ENCODE measurements at places on chromosomes 6 and 20. TPM values are rescaled to one million over a fixed set of nuclear protein-coding genes. Genes with fewer than 3 reads are reported as not detected.
A peak's percentile ranks its signal among the peaks of the same experiment; 100 is the strongest.

DNA sequence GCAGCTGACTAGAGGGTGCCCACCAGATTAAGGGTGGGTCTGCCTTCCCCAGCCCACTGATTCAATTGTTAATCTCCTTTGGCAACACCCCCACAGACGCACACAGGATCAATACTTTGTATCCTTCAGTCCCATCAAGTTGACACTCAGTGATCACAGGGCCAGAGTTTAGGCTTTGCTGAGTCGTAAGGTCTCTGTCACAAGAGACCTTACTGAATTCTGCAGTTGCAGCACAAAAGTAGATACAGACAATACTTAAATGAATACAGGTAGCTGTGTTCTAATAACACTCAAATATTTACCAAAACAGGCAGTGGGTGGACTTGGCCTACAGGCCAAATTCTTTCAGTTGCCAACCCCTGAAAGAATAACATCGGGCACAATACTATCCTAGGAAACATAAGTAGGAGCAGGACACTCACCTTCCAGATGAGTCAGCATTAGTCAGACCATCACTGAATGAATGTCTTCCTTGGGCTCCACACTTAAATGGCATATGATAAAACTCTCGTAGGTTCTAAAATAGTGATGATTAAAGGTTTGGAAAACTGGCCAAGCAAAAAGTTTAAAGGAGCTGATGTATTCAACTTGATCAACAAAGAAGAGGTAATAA is 190.0 kb downstream of the UBE3D start:
- no peak for DNase-seq

DNA sequence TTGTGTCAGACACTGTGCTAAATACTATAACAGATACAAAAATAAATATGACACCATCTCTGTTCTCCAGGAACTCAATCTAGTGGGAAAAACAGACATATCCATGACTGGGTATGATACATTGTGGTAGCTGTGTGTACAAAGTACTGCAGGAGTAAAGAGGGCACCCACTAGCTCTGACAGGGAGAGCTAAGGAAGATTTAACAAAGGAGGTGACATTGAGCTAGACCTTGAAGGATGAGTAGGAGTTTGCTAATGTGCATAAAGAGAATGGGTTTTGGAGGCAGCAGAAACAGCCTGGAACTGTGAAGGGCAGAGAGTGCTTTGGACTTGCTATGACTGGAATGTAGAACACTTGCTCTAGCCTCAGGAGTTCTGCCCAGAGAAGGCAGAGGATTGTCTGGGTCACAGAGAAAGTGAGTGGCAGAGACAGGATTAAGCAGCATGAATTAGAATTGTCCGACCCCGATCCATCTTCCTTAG is 14.4 kb downstream of the MMP24 start:
- DNase-seq: no peak

DNA sequence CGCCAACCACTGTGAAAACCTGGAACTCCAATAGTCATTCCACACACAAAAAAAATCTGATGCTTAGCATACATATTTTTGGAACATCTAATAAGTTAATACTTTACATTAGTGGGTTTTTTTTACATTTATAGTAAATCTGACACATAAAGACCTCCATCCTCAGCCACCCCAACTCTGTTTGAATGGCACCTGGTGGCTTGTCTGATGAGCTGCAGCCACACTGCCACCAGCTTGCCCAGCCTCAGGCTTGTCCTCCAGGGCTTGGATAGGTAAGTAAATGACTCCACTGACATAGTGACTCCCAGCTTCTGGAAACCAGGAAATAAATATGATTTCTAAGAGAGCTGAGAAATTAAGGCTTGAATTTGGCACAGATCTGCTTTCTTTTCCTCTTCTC is 71.5 kb downstream of the ZNF133 start:
- DNase-seq: no peak

DNA sequence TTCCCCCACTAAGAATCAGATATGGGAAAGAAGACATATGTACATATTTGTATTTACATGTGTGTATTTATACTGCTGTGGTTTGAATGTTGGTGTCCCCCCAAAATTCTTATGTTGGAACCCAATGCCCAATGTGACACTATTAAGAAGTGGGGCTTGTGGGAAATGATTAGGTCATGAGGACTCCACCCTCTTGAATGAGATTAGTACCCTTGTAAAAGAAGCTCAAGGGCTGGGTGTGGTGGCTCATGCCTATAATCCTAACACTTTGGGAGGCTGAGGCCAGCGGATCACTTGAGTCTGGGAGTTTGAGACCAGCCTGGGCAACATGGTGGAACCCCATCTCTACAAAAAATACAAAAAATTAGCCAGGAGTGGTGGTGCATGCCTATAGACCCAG is 3.9 kb upstream of the SMIM13 start:
- no peak for DNase-seq

GRCh38 chr6:64932486-64932885 is 774.5 kb downstream of the EYS start:
- no peak for DNase-seq

- no peak for DNase-seq
Measured at GRCh38 chr6:158172001-158172400, 3.9 kb downstream of the GTF2H5 start.

DNA sequence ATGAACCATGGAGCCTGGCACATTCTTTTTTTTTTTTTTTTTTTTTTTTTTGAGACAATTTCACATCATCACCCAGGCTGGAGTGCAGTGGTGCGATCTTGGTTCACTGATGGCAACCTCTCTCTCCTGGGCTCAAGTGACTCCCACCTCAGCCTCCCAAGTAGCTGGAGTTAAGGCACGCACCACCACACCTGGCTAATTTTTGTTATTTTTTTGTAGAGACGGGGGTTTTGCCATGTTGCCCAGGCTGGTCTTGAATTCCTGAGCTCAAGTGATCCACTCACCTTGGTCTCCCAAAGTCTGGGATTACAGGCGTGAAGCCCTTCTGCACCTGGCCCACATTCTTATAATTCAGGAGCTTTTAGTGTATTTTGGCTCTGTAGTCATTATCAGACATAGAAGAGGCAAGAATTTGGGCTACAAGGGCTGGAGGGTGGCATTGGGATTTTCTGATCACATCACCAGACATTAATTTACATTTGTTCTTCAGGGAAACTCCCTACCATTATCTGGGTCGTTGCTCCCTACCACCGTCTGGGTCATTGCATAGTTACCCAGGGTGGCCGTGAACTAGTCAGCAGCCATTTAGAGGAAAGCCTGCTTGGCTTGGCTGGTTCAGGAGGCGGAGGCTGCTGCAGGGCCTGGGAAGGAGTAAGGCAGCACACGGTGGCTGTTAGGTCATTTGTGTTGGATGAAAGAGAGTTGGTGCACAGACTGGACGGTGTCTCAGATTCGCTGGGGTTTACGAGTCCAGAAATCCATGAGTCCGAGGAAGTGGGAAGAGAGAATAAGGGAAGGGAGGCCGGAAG is 17.6 kb downstream of the ARID1B start:
- DNase-seq: no peak

DNA sequence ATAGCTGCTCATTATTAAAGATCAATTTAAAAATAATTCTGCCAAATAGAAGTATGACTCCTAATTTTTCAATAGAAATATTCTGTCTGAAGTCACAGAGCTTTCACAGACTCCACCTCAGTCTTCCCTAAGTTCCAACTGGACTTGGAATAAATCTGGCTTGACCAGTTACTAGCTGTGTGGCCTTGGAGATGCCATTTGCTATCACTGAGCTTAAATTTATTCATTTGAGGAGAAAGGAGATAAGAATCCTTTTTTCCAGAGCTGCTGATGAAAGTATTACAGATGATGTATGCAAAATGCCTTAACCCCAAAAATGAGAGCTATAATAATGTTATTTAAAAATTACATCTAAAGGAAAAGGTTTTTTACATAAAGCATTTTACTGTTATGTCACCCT is 125.0 kb downstream of the GJA1 start:
- no peak for DNase-seq

DNA sequence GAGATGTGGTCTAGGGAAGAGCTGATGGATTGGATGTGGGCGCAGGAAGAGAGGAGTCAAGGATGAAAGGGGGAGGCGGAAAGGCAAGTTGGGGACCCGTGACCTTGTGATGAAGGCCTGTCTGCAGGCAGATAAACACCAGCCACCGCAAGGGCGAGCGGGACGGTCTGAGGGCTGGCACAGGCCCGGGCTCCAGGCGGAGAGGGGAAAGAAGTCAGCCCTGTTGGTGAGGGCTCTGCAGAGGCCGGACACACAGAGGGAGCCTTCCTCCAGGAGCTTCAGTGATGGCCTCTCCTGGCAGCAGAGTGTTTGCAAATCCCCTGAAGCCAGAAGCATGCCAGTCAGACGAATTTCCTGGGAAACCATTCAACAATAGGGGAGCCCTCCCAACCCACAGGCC is 112.2 kb downstream of the ZDHHC14 start:
- DNase-seq: no peak

- no peak for DNase-seq
Measured at GRCh38 chr6:55250400-55250799, 76.1 kb downstream of the HCRTR2 start.

DNA sequence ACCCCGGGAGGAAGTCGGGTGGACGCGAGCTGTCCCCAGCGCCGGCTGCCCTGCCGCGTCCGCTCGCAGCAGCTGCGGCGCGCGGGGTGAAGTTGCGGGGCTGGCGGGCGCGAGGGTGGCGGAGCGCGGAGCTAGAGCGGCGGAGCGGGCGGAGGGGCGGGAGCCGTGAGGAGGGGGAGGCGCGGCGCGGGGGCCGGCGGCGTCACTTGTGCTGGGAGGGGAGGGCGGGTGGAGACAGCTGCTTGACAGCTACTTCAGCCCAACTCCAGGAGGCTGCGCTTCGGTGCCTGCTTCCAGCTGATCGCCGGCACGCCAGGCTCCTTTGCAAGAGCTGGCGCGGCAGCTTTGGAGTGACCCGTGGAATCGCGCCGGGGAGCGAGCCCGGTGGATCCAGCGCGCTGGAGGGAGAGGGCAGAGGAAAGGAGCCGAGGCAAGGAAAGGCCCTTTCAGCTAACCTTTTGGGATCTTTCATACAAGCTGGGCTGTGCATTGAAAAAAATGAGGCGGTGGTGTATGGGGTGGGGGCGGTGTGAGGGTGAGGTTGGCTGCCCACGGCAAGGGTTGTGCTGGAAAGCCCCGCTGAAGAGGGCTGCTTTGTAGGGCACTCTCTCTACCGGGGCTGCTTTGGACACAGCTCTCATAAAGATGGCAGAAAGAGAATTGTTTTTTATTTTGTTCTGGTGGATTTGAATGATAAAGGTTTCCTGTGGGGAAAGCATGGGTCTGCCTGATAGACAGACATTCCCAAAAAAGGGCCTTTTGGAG is 24.6 kb downstream of the RIPOR2 start:
- peak; percentile 29 for DNase-seq

Gene TNFAIP3
- total RNA-seq: 250 TPM

Gene NHLRC1
- total RNA-seq: 0.24 TPM
